ENCODE measurements at places on chromosomes 11 and 22.

DNA sequence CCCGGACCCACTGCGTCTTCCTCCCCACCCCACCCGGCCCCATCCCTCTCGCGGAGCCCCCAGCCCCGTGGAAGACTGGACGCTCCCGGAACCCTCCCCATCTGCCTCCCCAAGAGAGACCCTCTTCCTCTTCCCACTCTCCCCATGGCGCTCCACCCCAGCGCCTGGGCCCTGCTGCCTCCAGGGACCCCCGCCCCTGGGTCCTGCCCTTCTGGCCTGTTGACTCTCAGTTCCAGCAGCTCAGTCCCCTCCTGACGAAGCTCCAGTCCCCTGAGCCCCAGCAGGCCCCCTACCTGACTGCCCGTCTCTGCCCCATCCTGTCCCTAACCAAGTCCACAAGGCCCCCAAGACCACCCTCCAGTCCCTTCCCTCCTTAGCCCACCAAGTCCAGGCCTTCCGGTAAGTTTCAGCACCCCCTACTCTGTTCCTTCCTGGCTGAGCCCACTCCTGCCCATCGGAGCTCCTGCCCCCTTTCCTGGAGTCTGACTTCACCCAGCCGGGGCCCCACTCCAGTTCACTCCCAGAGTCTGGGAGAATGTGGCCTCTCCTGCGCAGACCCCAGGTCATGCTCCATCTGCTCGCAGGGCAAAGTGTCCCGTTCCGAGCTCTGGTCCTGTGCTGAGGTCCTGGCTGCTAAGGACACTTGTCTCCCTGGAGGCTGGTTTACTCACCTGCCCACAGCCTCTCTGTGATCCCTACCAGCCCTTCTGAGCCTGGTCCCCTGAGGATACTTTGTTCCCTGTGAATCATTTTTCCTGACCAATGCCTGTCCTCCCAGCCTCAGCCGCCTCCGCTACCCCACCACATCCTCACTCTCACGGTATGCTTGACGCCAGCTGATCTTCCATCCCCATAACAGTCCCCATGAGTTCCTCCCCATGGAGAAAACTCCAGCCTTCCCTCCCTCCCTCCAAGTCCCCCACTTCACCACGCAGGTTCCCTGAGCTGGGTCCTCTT lies 722 bp downstream of the IFITM10 start:
- no peak for DNase-seq

DNA sequence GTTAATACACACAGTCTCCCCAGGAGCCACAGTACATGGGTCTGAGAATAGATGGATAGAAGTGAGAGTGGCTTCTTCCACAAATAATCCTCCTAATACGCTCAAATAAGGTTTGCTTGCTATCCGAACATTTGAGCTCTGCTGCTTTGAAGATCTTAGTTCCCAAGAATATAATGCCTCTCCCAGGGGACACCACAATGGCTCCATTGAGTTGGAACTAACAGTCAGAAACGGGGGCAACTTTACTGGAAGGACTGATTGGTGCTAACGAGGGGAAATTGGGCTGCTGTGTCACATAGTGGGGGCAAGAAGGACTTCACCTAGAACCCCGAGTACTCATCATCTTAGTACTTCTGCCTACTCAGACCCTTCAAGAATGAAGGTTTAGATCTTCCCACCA lies 66.2 kb downstream of the IGLL5 start:
- DNase-seq, result no peak

GRCh38 chr22:38788846-38789245 lies 5.1 kb downstream of the DNAL4 start:
- no peak for DNase-seq

- no peak for DNase-seq
Observed at GRCh38 chr11:7532405-7533145, 18.8 kb downstream of the PPFIBP2 start.

GRCh38 chr11:71322192-71322735 lies 69.9 kb upstream of the SHANK2 start:
- DNase-seq, result no peak

DNA sequence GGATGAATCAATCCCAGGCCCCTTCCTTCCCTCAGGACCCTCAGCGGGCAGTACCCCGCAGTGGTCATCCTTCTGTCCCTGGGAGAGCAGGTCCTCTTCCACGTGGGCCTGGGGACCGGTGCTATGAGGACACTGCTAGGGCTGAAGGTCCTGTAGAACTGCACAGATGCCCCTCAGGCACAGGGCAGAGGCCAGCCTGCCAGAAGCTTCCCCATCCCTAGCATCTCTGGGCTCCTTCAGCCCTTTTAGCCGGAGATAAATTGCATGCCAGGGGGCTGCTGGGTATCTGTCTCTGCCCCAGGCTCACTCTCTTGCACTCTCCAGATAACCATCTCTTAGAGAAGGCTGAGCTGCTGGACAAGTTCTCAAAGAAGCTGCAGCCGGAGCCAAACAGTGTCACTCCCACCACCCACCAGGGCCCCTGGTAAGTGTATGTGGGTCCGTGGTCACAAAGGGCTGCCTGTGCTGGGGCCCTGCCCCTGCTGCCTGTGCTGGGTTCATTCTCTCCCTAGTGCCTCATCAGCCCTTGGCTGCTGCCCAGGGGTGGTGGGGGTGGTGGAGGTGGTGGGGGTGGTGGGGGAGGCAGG lies 2.3 kb downstream of the ATG16L2 start:
- DNase-seq, result no peak

DNA sequence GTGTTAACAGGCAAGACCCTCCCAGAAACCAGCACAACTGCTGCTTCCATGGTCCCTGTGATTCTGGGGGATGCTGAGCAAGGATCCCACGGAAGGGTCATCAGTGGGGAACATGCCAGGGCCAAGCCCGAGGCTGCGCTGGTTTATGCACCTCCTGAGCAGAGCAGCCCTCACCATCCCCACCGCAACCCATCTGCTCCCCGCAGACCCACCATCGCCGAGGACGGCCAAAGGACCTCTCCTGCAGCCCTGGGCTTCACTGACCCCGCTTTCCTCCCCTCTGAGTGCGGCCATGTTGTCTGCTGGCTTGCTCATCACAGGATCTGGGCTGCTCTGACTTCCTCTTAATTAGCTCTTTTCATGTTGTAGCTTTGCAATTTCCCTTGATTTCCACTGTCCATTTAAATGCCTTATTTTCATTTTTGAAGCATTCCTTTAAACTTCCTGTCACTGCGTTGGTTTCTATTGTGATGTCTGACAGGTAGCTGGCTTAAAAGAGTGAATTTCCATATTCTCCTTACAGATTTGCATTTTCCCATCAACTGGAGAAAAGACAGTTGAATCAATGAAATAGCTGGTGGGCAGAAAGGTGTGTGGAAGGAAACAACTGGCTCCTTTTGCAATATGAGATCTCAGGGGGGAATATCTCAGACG lies 14.9 kb downstream of the TP53AIP1 start:
- no peak for DNase-seq

GRCh38 chr11:1075341-1075911 lies 752 bp downstream of the MUC2 start:
- DNase-seq, result no peak

DNA sequence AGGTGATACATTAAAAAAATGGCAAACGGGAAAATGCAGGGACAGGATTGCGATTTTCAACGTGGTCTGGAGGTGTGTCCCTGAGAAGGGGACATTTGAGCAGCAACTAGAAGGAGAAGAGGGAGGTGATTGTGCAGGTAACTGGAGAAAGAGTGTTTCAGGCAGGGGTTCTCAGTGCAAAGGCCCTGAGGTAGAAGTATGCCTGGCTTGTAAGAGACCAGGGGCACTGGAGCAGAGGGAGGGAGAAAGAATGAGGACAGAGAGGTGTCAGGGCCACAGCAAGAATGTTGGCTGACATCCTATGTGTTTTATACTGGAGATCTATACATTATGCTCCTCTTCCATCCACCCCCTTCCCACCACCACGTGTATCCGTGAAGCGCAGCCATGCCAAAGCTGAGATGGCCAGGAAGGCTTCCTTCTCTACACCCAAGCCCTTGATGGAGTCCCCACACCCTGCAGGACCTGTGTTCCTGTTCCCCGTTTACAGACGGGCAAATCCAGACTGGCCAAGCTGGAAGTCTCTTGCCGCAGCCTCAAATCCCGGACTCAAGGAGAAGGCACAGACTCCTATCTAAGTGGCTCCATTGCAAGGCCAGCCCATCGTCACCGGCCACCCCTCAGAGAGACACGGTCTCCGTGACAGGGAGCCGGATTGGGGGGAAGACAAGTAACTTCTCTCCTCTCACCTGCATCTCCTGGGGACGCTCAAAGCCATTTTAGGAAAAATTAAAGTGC lies 416.1 kb downstream of the MN1 start:
- DNase-seq, result no peak

- no peak for DNase-seq
Observed at GRCh38 chr11:76336597-76336996, 44.3 kb downstream of the THAP12 start.

DNA sequence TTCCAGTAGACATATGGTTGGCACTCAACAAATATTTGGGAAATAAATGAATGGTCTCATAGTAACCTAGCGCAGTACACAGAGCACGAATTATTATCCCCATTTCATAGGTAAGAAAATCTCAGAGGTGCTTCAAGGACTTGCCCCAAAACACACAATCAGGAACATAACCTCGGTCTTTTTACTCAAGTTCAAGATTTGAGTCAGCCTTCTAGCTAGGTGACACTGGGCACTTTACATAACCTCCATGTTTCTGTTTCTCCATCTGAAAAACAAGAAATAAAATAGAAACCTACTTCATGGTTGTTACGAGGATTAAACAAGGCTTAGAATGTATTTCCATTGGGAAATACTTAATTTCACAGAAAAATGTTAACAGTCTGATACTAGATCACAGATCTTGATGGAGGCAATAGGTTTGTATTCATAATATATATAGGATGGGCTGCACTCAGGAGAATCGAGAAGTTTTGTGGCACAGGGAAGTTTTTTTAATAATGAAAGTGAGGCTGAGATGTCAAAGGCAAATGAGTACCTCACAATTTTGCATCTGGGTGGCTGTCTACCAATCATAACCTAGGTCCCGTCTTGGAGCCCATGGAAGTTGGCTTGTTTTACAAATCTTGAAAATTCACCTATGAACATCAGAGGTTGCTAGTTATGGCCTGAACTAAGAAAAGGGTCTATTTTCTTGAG lies 147.4 kb upstream of the ZC3H12C start:
- DNase-seq, result no peak

DNA sequence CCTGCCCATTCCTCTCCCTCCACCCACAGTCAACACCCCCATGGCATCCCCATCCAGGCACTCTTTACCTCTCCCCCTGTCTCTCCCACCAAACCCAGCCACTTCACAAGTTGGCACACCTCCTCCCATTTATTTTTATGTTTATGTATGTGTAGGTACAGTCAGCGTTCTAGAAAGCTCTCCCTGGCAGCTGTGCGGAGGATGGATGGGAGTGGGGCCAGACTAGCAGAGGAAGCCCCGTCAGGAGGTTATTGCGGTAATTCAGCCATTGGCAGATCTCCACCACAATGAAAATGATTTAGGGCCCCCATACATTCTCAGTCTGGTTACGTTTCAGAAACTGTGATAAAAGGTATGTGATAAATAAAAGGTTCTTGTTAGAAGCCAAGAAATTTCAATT lies 51.3 kb downstream of the BTG4 start:
- DNase-seq, result no peak

All from activated T-cell treated with anti-CD3 and anti-CD28 coated beads, Interleukin-2, amount 50 U/mL, for 72 hours (primary cell).